RPMI7951 (cell line): ENCODE measurements at places on chromosomes 2 and 18. TPM values are rescaled to one million over a fixed set of nuclear protein-coding genes. Genes with fewer than 3 reads are reported as not detected.

- DNase-seq, result peak; percentile 45
Observed at GRCh38 chr18:45416168-45416567, 199.1 kb upstream of the SLC14A2 start.

GRCh38 chr2:171008550-171009205, 79.6 kb downstream of the GORASP2 start:
- no peak for DNase-seq

- peak; percentile 92 for DNase-seq
Observed at GRCh38 chr2:237171396-237171795, 85.7 kb downstream of the COPS8 start.

Gene KIAA2012
- under 0.01 TPM in 1 of 2 replicates, not detected in the other for total RNA-seq

GRCh38 chr2:157418239-157418641, 25.6 kb downstream of the CYTIP start:
- no peak for DNase-seq

Gene UGT1A7
- not detected in 2 replicates for total RNA-seq

GRCh38 chr2:43685357-43685756, 9.1 kb upstream of the C1GALT1C1L start:
- DNase-seq, result no peak

DNA sequence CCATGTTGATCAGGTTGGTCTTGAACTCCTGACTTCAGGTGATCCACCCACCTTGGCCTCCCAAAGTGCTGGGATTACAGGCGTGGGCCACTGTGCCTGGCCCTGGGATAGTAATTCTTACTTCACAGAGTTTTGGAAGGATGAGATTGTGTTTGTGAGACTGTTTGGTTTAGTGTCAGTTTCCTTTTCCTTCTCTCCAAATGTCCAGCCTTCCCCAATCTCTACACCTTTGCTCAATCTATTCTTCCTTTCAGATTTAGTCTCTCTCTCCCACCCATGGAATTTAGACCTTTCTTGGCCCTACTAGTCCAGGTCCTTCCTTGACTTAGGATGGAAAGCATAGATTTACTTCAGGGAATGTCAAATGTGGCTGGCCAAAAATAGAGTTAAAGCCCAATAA, 12.2 kb upstream of the IL1A start:
- DNase-seq, result no peak
